ENCODE measurements at places on chromosomes 2 and 18.

DNA sequence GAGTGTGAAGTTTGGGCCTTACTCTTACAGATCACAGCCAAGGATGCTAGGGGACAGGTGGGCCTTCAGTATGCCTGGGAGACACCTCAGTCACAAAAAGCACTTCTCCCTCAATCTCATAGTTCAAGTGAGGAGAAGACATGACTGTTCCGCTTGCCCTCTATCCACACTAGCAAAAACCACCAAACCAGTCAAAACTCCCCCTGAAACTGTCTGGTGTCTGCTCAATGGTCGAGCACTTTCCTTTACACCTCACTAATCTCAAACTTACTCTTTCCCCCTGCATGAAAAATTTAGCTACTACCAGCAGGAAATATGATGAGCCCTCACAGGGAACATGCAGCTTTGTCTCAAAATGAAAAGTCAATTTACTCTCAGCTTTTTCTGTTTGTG is 232.2 kb downstream of the TRIB2 start:
- DNase-seq = no peak

GRCh38 chr2:102758439-102758838 is 3.4 kb upstream of the TMEM182 start:
- no peak for DNase-seq

DNA sequence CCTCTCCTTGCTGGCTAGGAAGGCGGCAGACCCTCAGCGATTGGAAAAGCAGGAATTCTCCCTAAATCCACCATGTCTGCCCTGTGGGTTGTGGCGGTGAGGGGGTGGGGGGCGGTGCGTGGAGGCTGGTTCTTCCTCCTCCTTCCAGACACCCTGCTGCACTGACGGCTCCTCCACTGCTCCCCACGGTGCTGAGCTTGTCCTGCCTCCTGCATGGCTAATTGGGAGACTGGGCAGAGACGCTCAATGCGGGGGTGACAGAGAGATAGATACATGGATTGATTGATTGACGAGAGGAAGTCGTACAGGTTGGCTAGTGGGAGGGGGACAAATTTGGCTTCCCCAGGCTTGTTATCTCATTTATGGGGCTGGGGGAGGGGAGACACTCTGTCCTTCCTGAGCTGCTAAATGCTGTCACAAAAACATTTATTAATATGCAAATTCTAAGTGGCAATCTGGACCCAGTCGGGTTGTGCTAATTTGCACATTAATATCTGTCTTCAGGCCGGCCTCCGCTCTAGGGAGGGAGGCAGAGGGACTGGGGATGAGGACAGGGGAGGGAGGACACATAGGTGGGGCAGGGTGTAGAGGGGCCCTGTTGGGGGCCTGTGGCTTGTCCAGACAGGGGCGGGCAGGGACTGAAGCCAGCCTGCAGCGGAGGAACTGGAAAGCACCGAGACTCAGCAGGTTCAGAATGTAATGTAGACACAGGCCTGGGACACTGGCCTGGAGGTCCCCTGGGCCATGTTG is 181.6 kb downstream of the CELF4 start:
- DNase-seq = peak; percentile 13

DNA sequence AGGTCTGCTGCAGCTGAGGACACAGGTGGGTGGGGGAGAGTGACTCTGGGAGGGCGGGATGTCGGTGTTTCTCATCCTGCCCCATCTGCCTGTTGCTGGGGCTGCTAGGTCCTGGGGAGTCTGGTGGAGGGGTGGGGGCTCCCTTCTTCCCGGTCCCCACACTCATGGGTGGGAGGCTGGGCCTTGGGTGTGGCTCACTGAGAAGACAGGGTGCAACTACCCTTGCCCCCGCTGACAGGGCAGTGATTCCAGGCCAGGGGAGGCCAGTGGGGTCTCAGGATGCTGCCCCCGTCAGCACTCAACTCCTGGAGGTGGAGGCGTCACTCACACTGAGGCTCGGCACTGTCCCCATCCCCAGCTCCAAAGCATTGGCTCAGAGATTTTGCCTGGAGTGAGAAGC is 7.7 kb upstream of the NFATC1 start:
- DNase-seq = no peak

DNA sequence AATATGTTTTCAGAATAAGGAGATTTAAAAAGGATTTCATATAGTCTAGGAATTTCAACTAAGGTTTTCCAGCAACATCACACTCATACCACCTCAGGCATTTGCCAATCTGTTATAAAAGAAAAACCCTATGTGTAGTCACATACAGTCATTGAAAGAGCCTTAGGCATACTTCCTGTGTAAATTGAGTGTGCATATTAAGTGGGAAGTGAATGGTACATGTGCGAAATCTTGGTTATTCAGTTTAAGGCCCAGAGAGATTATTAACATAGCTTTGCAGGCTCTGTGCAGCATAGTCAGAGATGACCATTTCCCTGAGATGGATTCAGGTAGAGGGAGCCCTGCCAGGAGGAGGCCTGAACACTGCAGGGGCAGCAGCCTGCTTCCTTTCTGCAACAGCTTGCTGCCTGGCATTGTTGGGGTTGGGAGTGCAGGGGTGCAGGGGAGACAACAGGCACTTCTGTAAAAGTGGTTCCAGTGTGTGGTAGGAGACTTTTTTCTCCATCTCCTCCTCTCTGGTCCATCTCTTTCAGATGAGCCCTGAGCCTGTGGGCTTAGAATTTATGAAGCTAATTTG is 100.1 kb upstream of the OSR1 start:
- no peak for DNase-seq

DNA sequence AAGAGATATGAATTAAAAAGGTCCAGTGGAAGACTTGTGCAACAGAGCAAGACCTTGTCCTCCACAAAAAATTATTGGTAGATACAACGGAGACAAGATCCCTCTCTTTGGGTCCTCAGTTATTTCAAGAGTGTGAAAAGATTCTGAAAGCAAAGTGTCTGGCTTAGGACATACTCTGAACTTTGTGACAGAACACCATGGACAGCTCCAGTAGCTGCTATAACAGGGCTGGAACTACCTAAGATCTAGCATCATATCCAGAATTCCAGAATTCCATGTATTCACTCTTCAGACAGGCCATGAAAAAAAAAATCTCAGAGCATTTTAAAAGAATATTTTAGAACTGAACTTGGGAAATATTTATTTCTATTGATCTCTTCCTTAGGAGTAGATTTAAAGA is 74.8 kb upstream of the ZBTB14 start:
- no peak for DNase-seq

DNA sequence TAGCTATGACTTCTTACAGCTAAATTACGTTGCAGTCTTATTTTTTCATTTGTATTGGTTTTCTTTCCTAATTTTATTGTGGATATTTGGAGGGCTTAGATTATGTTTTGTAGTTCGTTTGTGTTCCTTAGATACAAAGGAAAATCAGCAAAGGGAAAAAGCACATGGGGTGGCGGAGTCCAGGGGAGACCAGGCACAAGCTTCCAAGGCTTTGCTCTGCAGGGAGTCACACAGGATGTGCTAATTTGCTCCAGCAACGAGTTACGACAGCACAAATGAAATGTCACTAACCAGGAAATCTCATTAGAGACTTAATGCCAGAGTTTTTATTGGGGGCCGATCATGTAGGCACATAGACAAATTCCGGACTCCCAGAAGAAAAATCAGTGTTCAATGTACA is 60.5 kb upstream of the CABYR start:
- no peak for DNase-seq

DNA sequence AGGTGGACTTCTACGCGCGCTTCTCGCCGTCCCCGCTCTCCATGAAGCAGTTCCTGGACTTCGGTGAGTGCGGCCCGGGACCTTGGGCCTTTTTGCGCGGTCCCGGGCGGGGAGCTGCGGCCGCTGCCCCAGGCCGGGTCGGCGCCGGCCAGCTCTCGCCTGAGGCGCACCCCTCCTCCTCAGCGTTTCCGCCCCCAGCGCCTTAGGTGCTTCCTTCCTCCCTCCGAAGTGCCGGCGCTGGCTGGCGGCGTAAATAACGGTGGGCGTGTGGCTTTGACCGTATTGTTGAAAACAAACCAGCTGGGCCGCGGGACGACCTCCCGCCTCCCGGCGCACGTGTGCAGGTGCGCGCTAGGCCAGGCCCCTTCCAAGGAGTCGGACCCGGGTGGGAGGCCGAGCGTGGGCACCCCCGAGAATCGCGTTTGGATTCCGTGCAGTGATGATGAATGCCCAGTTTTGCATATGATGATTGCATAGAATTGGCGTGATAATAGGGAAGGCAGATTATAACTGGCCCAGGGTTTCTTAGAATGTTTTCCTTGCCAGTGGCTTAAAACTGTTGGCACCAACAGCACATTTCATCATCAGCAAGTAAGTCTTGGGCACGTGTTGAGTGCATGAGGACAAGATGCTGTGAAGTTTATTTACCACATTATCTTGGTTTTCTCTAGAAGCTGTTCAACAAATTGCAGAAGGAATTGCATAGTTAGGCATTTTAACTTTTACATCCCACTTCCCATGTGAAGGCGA is 569 bp downstream of the PDK1 start:
- DNase-seq = peak; percentile 83

DNA sequence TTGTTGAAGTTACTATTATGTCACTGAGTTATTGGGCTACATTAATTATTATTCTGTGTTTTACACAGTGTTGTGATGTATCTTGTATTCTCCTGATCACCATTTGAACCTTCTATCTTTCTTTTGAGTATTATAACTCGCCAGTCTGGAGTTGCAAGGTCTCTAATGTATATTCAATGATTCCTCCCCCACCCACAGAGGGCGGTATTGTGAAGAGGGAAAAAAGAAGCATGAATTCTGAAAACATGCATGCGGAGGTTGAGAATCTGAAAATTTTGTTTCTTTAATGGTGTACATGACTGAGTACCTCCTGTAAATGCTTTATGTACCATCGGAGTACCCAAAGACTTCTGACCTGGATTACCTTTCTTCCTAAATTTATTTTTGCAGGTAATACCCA is 266.6 kb downstream of the NR4A2 start:
- DNase-seq = no peak

- no peak for DNase-seq
Observed at GRCh38 chr2:147081831-147082230, 763.0 kb upstream of the ACVR2A start.

GRCh38 chr2:106890606-106891005 is 4.6 kb upstream of the ST6GAL2 start:
- DNase-seq = no peak

- DNase-seq = no peak
Observed at GRCh38 chr2:125707611-125708010, 948.3 kb upstream of the GYPC start.

- no peak for DNase-seq
Observed at GRCh38 chr2:20542746-20543468, 96.0 kb downstream of the RHOB start.

DNA sequence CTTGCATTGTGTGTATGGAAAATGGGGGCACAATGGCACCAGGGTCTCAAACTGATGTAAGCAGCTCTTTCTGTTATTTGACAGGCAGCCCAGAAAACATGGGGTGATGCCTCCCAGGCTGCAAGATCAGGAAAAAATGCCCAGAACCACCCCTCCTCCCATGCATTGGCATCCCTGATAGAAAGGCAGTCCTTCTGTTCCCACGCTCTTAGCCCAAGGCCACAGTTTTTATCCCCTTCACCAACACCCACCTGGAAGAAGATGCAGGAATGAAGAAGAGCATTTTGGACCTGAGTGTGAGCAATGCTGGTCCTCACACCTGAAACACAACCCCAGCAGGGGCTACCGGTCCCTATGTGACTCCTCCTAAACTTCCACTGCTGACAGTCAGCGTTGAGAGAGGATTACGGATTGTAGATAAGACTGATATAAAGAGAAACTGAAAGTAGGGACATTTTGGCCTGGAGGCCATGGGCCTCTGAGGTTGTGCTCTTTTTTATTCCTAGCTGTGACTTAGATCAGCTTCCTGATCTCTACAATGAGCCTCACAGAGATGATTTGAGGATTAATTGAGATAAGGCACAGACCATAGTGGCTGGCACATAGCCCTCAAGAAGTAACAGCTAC is 386.0 kb upstream of the ATP5MC3 start:
- no peak for DNase-seq

GRCh38 chr2:174863183-174863582 is 98.9 kb upstream of the CHRNA1 start:
- no peak for DNase-seq

DNA sequence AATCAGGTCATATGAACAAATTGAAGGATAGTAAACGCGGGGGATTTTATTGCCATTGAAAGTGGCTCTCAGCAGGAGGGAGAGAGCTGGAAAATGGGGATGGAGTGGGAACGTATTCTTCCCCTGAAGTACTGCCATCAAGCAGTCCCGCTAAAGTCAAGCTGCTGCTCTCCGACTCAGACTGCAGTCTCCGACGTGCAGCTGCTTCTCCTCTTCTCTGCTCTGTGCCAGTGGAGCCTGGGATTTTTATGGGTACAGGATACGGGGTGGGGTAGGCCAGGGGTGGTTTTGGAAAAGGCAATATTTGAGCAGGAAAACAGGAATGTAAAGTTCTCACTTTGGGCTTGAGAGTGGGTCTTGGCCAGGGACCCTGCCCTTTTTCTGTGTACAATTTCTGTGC is 33.0 kb downstream of the KCTD18 start:
- no peak for DNase-seq

DNA sequence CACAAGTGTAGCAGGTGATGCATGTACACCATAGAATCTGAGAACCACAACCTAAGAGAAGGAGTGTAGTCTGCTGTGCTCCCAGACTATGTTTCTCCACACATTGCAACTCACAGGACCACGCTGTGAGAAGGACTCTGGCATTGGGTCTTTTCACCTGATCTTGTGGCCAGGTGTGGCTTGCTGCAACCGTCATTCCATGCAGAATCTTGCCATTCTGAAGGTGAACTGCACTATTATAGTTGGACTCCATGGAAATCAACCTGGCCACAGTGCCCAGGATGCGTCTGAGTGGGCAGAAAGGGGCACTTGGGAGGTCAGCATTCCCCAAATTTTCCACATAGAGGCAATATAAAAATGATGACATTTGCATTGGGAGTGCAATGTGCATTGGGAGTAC is 122.2 kb downstream of the CAPN13 start:
- DNase-seq = no peak

GRCh38 chr2:75586971-75587370 is 26.2 kb upstream of the EVA1A start:
- no peak for DNase-seq

DNA sequence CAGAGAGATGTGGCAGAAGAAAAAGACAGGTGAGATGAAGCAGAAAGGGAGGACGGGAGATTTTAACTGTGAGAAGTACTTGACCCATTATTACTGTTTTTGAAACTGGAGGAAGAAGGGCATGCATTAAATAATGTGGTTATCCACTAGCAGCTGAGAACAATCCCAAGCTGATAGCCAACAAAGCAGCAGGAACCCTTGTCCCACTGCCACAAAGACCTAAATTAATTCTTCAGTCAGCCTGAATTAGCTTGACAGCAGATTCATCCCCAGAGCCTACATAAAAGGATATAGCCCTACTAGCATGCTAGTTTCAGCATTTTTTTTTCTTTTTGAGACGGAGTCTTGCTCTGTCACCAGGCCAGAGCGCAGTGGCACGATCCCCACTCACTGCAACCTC is 19.5 kb upstream of the REG3A start:
- DNase-seq = no peak

DNA sequence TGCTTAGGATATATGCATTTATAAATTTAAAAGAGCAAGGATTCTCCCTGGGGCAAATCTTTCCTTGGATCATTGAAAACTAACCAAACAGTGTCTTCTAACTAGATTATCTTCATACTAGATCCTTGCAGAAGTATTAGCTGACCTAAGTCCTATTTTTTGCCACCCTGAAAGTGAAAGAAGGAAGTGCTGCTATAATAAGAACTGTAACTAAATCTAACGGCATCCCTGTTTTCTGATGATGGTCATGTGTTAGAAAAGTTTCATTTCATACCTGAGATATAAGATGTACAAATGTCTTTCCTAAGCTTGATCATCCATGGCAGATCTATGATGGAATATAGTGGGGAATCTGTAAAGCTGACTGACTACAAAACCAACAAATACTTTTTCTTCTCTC is 102.7 kb downstream of the MAP2 start:
- DNase-seq = no peak
